ENCODE measurements at places on chromosomes 12 and 14. TPM values are rescaled to one million over a fixed set of nuclear protein-coding genes. Genes with fewer than 3 reads are reported as not detected.

GSKIP gene
- 13.9 TPM for total RNA-seq

NOC4L gene
- total RNA-seq = 16.5 TPM

IL31 gene
- total RNA-seq = not detected

DTD2 gene
- total RNA-seq = 18.2 TPM

GRCh38 chr12:89227774-89228173, 124.5 kb downstream of the DUSP6 start:
- no peaks in the 10 kb centered on the region for H3K36me3 ChIP-seq
- no peak overlapping the region for H3K4me3 ChIP-seq
- DNase-seq = no peak
- H3K4me1 ChIP-seq = peaks cover 11% of the 10 kb centered on the region

FGF6 gene
- total RNA-seq = not detected

ESRRB gene
- not detected for total RNA-seq

MYH6 gene
- 3.4 TPM for total RNA-seq

CD4 gene
- total RNA-seq = 67.6 TPM

KIF5A gene
- 0.14 TPM for total RNA-seq

GRCh38 chr12:6536894-6537579, 2.7 kb downstream of the GAPDH start:
- no peaks in the 10 kb centered on the region for H3K27me3 ChIP-seq
- no peak for DNase-seq

DNA sequence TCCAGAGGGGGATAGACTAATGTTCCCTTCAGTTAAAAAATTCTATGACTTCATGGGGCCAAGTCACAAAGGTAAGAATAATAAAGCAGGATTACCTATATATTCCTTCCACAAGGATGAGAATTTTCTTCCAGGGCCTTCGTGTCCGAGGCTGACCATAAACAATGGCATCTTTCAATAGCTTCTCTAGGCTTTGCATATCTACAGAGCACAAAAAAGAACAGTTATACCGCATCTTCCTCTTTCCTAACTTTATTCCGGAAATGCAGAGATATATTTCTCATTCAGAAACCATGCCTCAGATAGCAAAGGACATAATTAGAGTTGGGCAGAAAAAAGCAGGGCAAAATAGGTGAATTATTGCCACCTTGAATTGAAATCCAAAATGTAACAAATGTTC, 58.3 kb upstream of the ISM2 start:
- no peaks in the 10 kb centered on the region for H3K27me3 ChIP-seq
- DNase-seq = no peak
- H3K36me3 ChIP-seq = peaks cover 67% of the 10 kb centered on the region
- H3K27ac ChIP-seq = no peak overlapping the region

DNA sequence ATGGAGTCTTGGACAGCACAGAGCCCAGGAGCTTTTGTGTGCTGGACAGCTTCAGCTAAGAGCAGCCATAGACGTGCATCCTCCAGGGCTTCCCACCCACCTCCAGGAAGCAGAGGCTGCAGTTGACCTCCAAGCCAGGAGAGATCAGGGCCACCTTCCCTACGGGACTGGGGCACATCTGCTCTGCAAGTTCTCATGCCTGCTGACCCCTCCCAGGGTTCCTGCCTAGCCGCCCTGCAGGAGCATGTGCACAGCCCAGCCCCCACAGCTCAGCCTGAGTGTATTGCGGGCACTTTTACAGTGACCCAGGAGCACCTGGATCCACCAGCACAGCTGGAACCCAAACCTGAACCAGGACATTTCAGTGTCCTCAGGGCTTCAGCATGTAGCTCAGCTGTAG, 915.2 kb downstream of the RPS29 start:
- H3K27me3 ChIP-seq = no peaks in the 10 kb centered on the region
- no peaks in the 10 kb centered on the region for H3K4me1 ChIP-seq
- no peaks in the 10 kb centered on the region for H3K36me3 ChIP-seq
- DNase-seq = no peak
- no peak overlapping the region for H3K4me3 ChIP-seq
- no peak overlapping the region for H3K27ac ChIP-seq

SYNDIG1L gene
- 2.9 TPM for total RNA-seq

SERPINA10 gene
- not detected for total RNA-seq

All from upper lobe of right lung (tissue), 1 donor.